Epithelial cell of proximal tubule (primary cell): ENCODE measurements at places on chromosomes 3 and 15. TPM values are rescaled to one million over a fixed set of nuclear protein-coding genes. Genes with fewer than 3 reads are reported as not detected.

CNTN3 gene
- total RNA-seq, result 0.46 and 2.9 TPM in 2 replicates

AMT gene
- 2.3 and 2.5 TPM in 2 replicates for total RNA-seq

TMEM45A gene
- 1.8 and 2.1 TPM in 2 replicates for total RNA-seq

NAALADL2 gene
- total RNA-seq, result 1.0 and 2.9 TPM in 2 replicates

SLC28A2 gene
- not detected in 2 replicates for total RNA-seq

TP63 gene
- total RNA-seq, result not detected in 2 replicates

CHRM5 gene
- total RNA-seq, result not detected in 2 replicates

ARIH2 gene
- total RNA-seq, result 44.8 and 76.7 TPM in 2 replicates

PLA1A gene
- total RNA-seq, result 0.14 and 0.52 TPM in 2 replicates

PODXL2 gene
- total RNA-seq, result 28.9 TPM in 2 replicates

DHFR2 gene
- total RNA-seq, result 0.92 and 1.8 TPM in 2 replicates

SCN5A gene
- total RNA-seq, result 1.3 and 1.7 TPM in 2 replicates

ABTB1 gene
- total RNA-seq, result 8.0 and 14.9 TPM in 2 replicates

CTXN2 gene
- total RNA-seq, result not detected in 2 replicates

HGD gene
- 5.9 and 18.1 TPM in 2 replicates for total RNA-seq

LMAN1L gene
- not detected in 2 replicates for total RNA-seq

ECE2 gene
- total RNA-seq, result not detected in 2 replicates

TMEM212 gene
- not detected in 2 replicates for total RNA-seq

SMAD6 gene
- total RNA-seq, result 10.8 and 22.1 TPM in 2 replicates

MINDY4B gene
- not detected in 2 replicates for total RNA-seq

STARD5 gene
- 0.63 and 1.1 TPM in 2 replicates for total RNA-seq

SCN11A gene
- total RNA-seq, result not detected in 2 replicates

KBTBD13 gene
- total RNA-seq, result not detected in 2 replicates
